ENCODE measurements at places on chromosomes 4 and X.

GRCh38 chr4:25861280-25861950 is 1.4 kb downstream of the SEL1L3 start:
- DNase-seq = no peak

- no peak for DNase-seq
Observed at GRCh38 chr4:100420571-100420970, 97.3 kb downstream of the EMCN start.

GRCh38 chrX:47958761-47959342 is 44.9 kb downstream of the ZNF182 start:
- peak; percentile 13 for DNase-seq

- DNase-seq = no peak
Observed at GRCh38 chrX:40268188-40268520, 170.4 kb upstream of the BCOR start.

GRCh38 chr4:85676850-85677590 is 202.1 kb downstream of the ARHGAP24 start:
- DNase-seq = no peak

DNA sequence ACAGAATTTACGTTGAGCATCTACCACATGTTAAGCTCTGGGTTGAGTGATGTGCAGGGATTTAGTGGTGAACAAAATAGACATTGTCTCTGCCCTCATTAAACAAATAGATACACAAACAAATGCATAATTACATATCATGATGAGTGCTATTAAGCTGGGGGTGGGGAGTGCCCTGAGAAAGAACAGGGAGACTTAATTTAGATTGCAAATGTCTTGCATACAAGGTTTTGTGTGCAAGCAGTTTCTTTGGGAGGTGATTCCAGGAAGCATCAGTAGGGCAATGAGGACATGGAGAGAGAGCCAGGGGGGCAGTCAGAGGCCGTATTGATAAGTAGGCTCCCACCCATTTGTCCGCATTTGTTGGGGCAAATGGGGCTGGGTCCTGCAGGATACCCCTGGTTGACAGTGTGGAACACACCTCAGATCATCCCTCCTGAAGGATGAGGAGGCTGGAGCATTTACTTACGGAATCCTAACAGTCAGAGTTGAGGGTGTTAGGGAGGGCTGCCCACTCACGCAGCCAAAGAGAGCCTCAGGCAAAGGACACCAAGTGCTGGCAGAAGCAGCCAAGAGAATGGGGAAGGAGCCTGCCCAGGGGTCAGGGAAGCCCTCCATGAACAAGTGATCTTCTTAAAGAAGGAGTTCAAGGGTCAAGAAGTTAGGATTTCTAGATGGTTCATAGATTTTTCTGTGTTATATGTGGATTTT is 245.9 kb downstream of the BCOR start:
- no peak for DNase-seq

DNA sequence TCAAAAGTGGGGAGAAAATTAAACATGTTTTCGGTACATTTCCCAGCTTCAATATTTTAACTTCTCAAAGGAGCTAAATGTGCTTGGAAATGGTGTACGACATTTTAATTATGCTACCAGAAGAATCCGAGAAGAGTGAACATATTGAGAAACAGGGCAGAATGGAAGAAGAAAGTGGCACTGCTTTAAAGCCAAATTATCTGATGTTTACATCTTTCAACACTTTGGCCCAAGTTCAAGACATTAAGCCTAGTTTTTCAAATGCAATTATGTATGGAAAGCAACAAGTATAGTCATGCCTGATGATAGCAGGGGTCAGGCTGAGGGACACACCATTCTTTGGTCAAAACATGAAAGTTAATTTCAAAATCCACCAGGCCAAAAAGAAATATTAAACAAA is 577.9 kb upstream of the ZFP42 start:
- DNase-seq = no peak

DNA sequence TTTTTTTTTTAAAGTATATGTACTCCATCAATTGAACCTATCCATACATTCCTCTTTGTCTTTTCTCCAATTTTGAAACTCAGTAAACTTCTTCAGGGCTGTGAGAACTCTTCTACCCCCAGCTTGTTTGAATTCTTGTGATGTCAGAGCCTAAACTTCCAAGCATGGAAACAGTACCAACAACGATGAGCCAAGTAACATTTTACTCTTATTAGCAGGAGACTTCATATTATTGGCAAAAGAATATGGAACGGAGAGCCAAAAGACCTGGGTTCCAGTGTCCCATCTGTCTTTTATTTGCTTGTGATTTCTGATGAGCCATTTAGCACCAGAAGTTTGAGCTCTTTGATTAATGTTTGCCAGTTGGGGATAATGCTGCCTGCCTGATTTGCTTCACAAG is 5.3 kb downstream of the DIAPH2 start:
- no peak for DNase-seq

DNA sequence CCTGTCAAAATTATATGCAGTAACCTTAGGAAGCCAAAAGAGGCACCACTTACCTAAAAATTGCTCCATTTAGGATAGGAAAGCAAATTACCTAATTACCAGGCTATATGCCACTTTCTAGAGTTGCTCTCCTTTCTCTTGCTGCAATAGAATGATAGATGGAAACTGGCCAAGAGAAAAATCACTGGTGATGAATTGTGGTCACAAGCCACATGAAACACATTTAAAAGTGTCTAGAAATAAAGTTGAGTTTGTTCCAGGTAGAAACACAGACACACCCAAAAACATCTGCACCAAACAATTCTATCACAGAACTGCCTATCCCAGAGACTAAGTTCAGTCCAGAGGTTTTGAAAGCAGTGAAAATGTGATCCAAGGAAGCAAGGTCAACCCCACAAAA is 337.7 kb downstream of the PCDH19 start:
- no peak for DNase-seq

DNA sequence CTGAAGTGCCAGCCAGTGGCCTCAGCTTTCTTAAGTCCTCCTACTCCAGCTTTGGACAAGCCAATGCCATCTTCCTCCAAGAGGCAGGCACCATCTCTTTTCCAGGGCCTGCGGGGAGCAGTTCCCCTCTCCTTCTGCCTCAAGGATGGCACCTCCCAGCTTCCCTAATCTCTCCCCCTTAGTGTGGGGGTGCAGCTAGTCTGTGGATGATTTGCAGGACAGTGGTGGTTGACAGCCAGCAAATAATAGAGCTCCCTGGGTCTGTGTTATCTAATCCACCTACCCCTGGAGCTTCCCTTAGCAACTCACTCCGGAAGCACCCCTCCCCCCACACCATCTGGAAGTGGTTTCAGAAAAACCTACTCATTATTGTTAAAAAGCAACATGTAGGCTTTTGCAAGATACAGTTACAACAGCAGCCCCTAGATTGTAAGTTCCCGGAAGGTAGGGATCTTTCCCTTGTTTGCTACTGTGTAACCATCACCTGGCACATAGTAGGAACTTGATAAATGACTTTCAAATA is 247.1 kb downstream of the BCOR start:
- no peak for DNase-seq

DNA sequence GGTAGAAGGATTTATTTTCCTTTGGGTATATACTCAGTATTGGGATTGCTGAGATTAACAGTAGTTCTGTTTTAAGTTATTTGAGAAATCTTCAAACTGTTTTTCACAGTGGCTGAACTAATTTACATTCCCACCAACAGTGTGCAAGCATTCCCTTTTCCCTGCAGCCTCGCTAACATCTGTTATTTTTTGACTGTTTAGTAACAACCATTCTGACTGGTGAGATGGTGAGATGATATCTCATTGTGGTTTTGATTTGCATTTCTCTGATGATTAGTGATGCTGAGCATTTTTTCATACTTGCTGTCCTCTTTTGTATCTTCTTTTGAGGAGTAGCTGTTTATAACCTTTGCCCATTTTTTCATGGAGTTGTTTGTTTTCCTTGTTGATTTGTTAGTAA is 457.8 kb downstream of the TRAM1L1 start:
- no peak for DNase-seq

- DNase-seq = no peak
Observed at GRCh38 chrX:140762061-140762460, 52.5 kb downstream of the LINC00632 start.

- no peak for DNase-seq
Observed at GRCh38 chrX:24268786-24269185, 45.1 kb downstream of the SUPT20HL2 start.

GRCh38 chrX:17826609-17827496 is 34.2 kb downstream of the RAI2 start:
- no peak for DNase-seq

DNA sequence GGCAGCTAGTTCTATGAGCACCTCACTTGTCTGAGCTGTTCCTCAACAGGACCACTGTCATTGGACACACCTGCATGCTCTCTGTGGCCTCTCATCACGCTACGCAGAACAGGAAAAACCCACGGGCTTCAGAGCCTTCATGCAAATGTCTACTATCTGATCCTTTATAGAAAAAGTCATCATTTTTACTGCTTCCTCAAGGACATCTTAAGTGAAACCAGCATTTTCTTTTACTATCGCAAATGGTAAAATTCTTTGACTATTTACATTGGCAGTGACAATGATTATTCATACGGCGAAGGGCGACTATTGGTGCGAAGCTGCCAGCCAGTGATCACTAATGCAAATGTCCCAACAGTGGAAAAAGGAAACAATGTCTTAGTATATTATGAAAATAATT is 147.0 kb downstream of the AFAP1 start:
- DNase-seq = no peak

DNA sequence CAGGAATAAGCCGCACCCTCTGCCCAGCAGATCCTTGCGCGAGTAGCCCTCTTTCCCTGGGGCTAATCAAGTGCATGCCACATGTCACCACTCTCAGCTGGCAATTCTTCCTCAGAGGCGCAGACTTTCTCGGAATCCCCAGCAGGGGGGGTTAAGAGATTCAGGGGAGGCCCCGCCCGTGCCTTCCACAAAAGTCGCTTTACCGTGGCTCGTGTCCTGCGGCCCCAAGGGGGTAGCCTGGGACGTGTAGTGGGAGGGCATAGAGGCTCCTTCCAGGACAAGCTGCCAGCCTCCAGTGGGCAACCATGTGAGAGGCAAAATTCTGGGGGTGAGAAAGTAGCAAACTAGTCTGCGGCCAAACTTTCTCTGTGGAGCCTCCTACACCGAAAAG is 652 bp downstream of the SRPX start:
- DNase-seq = no peak

- DNase-seq = no peak
Observed at GRCh38 chrX:70969635-70970481, 39.0 kb upstream of the SLC7A3 start.

GRCh38 chr4:153728151-153728550 is 31.7 kb downstream of the RNF175 start:
- no peak for DNase-seq

DNA sequence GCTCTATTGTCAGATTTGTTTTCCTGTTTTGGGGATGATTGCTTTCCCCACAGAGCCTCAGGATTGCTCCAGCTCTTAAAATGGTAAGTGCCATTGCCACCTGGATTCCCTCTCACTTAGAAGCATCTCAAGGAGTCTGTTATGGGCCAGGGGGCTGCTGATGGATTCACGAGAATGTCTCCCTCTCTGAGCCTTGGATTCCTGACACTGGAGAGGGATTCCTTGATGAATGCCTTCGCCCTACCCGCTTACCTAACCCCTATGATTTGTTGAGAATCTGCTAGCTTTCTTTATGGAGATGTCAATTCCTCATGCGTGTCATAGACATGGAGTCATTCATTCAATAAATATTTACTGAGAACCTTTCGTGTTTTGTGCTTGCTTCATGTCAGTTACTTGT is 36.9 kb upstream of the TENM3 start:
- no peak for DNase-seq

- DNase-seq = no peak
Observed at GRCh38 chr4:33407496-33407895, 2687.3 kb downstream of the PCDH7 start.

- DNase-seq = no peak
Observed at GRCh38 chrX:152927858-152928760, 30.2 kb downstream of the ZNF185 start.

DNA sequence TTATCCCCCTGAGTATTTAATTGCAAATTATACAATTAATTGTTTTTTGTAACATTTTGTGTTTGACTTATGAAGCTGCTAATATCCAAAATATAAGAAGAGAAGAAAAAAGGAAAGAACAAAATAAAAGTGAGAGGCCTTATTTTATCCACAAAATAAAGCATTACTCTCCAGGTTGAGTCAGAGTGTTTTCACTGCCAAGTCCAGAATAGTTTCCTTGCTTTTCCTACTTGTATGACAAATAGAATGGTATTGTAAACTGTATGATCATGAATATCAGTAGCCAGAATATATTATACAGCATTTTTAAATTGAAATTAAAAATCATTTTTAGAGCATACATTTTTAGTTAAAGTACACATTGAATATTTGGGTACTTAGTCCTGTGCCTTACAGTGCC is 237.8 kb downstream of the NDST4 start:
- DNase-seq = no peak

GRCh38 chrX:74449322-74449936 is 28.1 kb downstream of the SLC16A2 start:
- DNase-seq = peak; percentile 40

- no peak for DNase-seq
Observed at GRCh38 chr4:90876296-90876695, 749.1 kb downstream of the CCSER1 start.

DNA sequence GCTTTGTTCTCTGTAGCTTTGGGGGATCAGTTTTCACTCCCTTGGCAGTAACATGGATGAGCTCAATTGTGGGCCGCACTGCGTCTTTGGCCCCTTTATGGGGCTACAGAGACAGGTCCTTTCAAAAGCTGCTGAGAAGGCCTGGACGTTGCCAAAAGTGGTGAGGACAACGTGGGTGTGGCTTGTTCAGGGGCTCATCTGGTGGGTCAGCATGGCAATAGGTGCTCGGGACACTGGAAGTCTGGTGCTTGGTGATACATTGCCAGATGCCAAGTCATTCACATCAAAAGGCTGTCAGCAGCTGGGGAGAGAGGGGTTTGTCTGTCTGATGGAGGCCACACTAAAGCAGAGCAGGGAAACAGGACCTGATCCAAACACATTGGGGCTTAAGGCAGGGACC is 149.8 kb upstream of the EOLA2 start:
- no peak for DNase-seq

GRCh38 chr4:73776321-73776729 is 36.0 kb downstream of the CXCL8 start:
- no peak for DNase-seq

GRCh38 chrX:1242891-1243402 is 25.7 kb upstream of the CSF2RA start:
- no peak for DNase-seq

- no peak for DNase-seq
Observed at GRCh38 chrX:1485033-1485432, 32.3 kb upstream of the ASMTL start.

DNA sequence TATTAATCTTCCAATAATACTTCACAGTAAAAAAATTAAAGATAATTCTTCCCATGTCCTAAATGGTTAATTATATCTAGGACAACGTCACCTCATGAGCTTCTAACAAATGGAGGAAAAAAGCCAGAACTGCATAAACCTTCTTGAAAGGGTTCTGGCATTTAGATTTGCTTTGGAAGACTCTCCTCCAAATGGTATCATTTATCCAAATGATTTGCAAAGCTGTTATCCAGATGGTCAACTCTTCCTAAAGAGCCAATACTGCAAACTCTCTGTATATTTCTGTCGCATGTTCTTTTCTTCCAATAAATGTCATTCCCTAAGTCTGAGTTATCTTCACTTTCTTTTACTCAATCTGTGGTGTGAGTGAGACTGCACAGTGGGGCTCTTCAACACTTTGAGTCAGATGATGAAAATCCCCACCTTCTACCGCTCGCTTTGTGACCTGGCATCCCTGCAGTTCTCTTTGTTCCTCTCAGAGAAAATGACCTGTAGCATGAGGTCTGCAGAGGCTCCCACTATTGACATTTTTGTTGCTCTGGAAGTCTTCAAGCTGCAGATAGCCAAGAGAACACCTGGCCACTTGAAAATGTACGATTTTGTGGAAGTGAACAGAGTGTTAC is 52.9 kb downstream of the TMEM150C start:
- no peak for DNase-seq

- DNase-seq = no peak
Observed at GRCh38 chr4:154529728-154530519, 20.3 kb downstream of the PLRG1 start.
